Epithelial cell of proximal tubule (primary cell): ENCODE measurements at places on chromosomes 12 and 14. TPM values are rescaled to one million over a fixed set of nuclear protein-coding genes. Genes with fewer than 3 reads are reported as not detected.

IFI27 gene
- total RNA-seq: not detected in 2 replicates

AP4S1 gene
- total RNA-seq: 5.1 and 7.7 TPM in 2 replicates

ACYP1 gene
- 25.9 and 66.1 TPM in 2 replicates for total RNA-seq

PDE3A gene
- total RNA-seq: 1.3 and 1.6 TPM in 2 replicates

GNB3 gene
- total RNA-seq: 0.29 and 4.2 TPM in 2 replicates

LALBA gene
- not detected in 2 replicates for total RNA-seq

P2RX7 gene
- not detected in 2 replicates for total RNA-seq

CELA1 gene
- total RNA-seq: not detected in 2 replicates

TSPAN19 gene
- not detected in 2 replicates for total RNA-seq

LIN7A gene
- 2.2 and 2.3 TPM in 2 replicates for total RNA-seq

TROAP gene
- total RNA-seq: 31.7 and 45.4 TPM in 2 replicates

SUDS3 gene
- 25.9 and 27.3 TPM in 2 replicates for total RNA-seq

DDX47 gene
- 106 and 110 TPM in 2 replicates for total RNA-seq

OR5AU1 gene
- not detected in 2 replicates for total RNA-seq

CIROP gene
- not detected in 2 replicates for total RNA-seq

DNAH10 gene
- 0.17 TPM in 1 of 2 replicates, not detected in the other for total RNA-seq

SLC4A8 gene
- total RNA-seq: 0.86 and 1.1 TPM in 2 replicates

ASPG gene
- total RNA-seq: not detected in 2 replicates

KRT83 gene
- not detected in 2 replicates for total RNA-seq

C12orf50 gene
- not detected in 2 replicates for total RNA-seq

KRT6C gene
- not detected in 2 replicates for total RNA-seq

TMEM121 gene
- 3.5 and 5.6 TPM in 2 replicates for total RNA-seq

PTPRR gene
- 0.43 and 0.46 TPM in 2 replicates for total RNA-seq

MYF6 gene
- total RNA-seq: 0.14 TPM in 1 of 2 replicates, not detected in the other

ATXN3 gene
- 15.0 and 23.1 TPM in 2 replicates for total RNA-seq

POTEM gene
- total RNA-seq: not detected in 2 replicates

LTBR gene
- total RNA-seq: 108 and 152 TPM in 2 replicates

RIN3 gene
- 4.0 and 7.4 TPM in 2 replicates for total RNA-seq

KRT80 gene
- 18.0 and 32.1 TPM in 2 replicates for total RNA-seq

RHOJ gene
- 0.23 and 0.43 TPM in 2 replicates for total RNA-seq

PLEKHA5 gene
- total RNA-seq: 19.9 and 23.4 TPM in 2 replicates

INF2 gene
- total RNA-seq: 100 and 130 TPM in 2 replicates

PGAM5 gene
- 75.0 and 124 TPM in 2 replicates for total RNA-seq

CD4 gene
- 0.07 and 0.75 TPM in 2 replicates for total RNA-seq

CLEC4D gene
- total RNA-seq: not detected in 2 replicates

ISM2 gene
- 0.75 TPM in 1 of 2 replicates, not detected in the other for total RNA-seq

P2RX2 gene
- not detected in 2 replicates for total RNA-seq

KCNMB4 gene
- total RNA-seq: 0.51 and 0.98 TPM in 2 replicates

HCAR2 gene
- total RNA-seq: not detected in 2 replicates

HPD gene
- 0.12 TPM in 1 of 2 replicates, not detected in the other for total RNA-seq

NEUROD4 gene
- not detected in 2 replicates for total RNA-seq

SLC25A21 gene
- total RNA-seq: 0.81 and 1.5 TPM in 2 replicates

RILPL2 gene
- total RNA-seq: 1.7 and 3.5 TPM in 2 replicates

PLBD1 gene
- 12.4 and 14.2 TPM in 2 replicates for total RNA-seq

CD163 gene
- not detected in 2 replicates for total RNA-seq

LRP1 gene
- total RNA-seq: 0.72 and 8.9 TPM in 2 replicates

FAM90A1 gene
- 0.23 TPM in 1 of 2 replicates, not detected in the other for total RNA-seq

KRT74 gene
- total RNA-seq: not detected in 2 replicates
